ENCODE measurements at places on chromosomes 5 and 9.
A peak's percentile ranks its signal among the peaks of the same experiment; 100 is the strongest.

DNA sequence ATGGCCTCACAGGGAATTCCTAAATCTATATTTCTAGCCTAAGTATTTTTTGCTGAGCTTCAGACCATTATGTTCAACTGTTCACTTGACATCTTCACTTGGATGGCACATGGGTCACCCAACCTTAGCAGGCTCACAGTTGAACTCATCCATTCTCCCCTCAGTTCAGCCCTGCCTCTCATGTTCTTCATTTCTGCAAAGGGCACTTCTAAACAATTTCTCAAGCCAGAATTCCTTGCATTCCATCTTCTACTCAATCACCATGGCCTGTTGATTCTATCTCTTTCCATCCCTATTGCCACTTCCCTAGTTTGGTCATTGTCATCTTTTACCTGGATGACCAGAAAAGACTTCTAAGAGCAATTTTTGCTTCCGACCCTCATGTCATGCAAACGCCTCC is 7.3 kb upstream of the RGS3 start:
- no peak for DNase-seq

DNA sequence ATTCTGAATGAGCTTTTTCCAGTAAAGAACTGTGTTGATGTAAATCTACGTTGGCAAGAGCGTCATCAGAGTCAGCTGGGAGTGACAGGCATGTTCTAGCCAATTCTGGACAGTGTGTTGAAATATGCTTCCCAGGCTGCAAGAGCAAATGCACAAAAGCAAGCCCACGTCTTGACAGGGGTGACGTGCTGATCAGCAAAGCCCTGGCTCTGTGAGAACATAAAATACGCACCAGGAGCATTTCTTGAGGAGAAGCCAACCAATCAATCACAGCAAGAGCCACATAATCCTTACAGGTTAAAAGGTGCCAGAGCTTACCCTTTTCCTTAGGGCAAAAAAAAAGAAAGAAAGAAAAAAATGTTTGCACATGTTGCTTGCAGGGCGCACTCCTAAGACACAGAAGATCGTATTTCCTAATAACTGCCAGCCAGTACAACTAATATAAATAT is 148.1 kb downstream of the PDE4D start:
- no peak for DNase-seq

- DNase-seq = no peak
Measured at GRCh38 chr5:124908581-124909451, 162.4 kb upstream of the ZNF608 start.

- no peak for DNase-seq
Measured at GRCh38 chr9:131818089-131818488, 78.2 kb upstream of the RAPGEF1 start.

- DNase-seq = no peak
Measured at GRCh38 chr5:1519631-1520210, 4.0 kb downstream of the LPCAT1 start.

GRCh38 chr5:28066856-28067255 is 1028.5 kb upstream of the CDH9 start:
- DNase-seq = no peak

DNA sequence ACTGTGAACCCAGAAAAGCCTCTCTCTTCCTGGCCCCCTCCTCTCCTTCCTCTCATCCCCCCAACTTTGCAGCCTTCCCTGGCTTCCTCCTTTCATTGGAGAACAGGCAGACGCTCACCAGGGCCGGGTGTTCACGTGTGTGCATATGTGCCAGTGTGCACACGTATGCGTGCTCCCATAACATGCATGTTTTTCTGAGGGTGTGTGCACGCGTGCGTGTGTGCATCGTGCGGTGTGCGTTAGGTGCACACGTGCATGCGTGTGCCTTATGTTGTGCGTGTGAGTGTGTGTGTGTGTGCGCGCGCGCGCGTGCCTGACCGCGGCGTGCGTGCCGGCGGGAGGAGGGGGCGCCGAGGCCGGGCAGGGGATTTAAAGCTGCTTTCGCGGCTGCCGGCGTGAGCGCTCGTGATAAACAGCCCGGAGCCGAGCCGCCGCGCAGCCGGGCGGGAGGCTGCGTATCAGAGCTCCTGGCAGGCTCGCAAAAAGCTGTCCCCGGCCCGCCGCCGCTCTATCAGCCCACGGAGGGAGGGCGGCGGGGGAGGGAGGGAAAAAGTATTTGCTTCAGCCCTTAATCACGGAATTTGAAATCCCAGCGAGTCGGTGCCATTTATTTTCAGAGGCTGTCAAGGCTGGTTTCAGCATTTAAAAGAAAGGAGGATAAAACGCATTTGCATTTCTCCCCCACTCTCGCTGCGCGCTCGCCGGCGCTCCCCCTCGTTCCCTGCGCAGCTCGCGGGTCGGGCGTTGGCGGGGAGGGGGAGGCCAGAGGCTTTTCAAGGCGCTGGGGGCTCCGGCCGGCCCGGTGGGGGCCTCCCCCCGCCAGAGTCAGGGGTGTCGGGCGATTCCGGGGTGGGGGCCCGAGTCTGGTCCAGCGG is 183.9 kb downstream of the C9orf50 start:
- DNase-seq = peak; percentile 33

DNA sequence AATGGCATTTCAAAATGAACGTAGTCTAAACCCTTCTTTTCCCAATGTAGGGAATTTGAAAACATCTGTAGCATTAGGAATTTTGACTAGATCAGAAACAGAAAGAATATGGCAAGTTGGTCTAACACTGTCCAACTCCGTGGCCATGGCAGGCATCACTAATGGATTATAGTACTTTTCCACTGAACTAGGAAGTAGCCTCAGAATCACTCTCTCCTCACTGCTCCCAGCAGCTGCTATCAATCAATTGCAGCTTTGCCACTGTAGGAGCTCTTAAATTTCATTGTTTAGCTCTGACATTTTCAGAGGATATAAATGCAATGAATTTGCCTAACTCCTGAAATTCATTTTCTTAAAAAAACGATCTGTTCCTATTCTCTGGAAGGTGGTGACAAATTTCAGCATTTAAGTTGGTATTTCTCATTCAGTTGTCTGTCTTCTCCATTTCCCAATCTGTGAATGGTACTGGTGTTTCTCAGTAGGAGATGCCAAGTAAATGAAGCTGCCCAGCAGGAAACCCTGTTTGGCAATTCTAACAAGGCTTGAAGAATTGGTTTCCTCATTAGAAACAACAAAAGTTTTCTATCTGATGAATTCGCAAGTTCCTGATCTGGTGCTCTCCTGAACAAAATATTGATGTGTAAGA is 64.7 kb downstream of the TLR4 start:
- no peak for DNase-seq

DNA sequence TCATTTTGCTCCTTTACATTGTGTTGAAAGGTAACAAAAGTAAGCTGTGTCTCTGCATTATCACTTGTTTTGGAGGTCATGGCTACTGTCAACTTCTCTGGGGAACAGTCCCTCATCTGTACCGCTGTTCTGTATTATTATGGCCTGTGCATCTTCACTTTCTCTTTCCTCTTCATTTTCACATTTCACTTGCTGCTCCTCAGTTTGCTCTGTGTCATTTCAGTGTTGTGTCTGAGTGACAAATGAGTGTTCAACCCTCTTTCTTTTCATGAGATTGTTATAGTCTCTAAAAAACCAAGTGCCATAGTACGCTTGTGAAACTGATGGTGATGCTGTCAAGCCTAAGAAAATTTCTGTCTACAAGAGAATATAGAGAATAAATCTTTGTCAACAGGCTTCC is 122.0 kb upstream of the FER start:
- no peak for DNase-seq

- no peak for DNase-seq
Measured at GRCh38 chr9:107705521-107705920, 216.0 kb upstream of the KLF4 start.
